ENCODE measurements at places on chromosomes 6 and 20.

GRCh38 chr6:106025655-106026054 is 60.5 kb upstream of the PRDM1 start:
- no peak for DNase-seq

DNA sequence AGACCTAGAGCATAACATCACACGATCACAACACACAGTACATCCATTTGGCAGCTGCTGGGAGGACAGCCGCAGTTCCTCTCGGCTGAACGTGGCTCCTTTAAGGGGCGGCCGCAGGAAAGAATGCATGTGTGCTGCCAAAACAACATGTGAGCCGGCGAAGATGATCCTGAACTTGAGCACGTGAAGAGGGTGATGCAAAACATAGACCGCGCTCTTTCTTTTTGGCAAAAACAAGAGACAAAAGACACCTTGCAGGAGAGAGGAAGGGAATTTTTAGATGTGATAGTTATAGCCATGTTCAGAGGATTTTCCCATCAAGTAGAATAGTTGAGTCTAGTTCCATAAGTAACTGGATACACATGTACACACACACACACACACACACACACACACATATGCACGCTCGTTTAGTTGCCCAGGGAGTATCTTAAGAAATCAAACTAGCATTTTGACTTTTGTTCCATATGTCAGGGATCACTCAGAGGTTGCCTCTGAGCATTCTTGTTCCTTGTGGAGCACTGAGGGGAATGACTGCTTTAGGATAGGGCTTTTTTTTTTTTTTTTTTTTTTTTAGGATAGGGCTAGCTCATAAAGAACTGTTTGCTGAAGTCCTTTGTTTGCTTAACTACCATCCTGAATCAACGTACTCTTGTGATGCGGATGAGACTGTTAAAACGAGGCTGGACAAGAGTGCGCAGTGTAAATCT is 21.7 kb upstream of the RANBP9 start:
- DNase-seq: no peak

DNA sequence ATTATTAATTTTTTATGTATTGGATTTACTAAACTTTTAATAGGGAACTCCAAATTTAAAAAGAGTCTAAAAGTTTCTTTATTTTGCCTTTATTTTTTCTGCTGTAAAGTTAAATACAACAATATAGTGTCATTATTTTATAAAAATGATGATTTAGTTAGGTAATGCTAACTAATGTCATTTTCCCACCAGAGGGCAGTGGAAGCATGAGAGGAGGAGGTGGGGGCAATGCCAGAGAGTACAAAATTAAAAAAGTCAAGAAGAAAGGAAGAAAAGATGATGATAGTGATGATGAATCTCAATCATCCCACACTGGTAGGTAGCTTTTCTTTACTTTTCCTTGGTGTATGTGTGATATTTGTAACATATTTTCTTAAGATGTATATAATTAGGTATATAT is 20.2 kb upstream of the FHL5 start:
- DNase-seq: peak; percentile 20

GRCh38 chr20:24378661-24379483 is 90.6 kb upstream of the SYNDIG1 start:
- no peak for DNase-seq

DNA sequence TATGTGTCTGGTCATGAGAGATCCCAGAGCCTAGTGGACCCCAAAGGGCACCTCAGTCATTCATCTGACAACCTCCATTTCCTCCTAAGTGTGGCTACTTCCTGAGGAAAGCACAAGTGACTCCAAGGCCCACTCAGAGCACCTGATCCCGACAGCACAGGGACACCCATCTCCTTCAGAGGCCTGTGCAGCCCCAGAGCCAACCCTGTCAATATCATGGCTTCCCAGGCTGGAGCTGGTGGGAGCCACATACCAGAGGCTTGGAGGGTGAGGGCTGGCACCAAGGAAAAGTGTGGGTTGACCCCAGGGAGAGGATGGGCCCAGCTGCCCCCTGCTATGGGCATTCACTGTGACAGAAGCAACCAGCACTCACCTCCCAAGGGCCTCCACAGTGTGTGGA is 117.3 kb downstream of the PSMB1 start:
- no peak for DNase-seq

DNA sequence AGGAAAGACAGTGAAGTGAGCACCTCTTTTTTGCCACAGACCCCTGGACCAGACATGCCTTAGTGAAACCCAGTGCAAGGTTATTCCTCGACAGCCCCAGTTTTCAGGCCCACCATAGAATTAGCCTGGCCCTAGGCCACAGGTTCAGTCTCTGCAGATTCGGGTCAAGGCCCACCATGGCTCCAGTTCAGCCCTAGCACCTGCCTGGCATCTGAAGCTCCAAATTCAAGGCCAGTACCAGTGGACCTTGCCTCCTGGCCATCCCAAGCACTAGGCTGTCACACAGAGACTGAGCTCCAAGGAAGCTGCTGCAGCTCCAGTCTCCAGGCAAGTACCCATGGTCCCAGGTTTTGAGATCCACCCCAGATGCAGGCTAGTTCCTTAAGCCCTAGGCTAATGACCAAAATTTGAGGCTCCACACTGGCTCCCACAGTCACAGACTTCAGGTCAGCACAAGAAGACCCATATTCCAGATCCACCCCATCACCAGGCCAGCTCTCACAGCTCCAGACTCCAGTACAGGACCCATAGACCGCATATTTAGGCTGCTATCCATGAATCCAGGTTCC is 877.5 kb upstream of the ADGRB3 start:
- no peak for DNase-seq

- no peak for DNase-seq
These were observed 163.2 kb upstream of the OLIG3 start for GRCh38 chr6:137657351-137657911.

- DNase-seq: peak; percentile 59
These were observed 92.7 kb upstream of the CD93 start for GRCh38 chr20:23178806-23179205.

GRCh38 chr6:128005009-128005408 is 104.2 kb upstream of the THEMIS start:
- DNase-seq: no peak

GRCh38 chr20:3815703-3816315 is 4.5 kb upstream of the AP5S1 start:
- DNase-seq: no peak

- DNase-seq: no peak
These were observed 5.0 kb upstream of the BHLHE23 start for GRCh38 chr20:63011798-63012197.

DNA sequence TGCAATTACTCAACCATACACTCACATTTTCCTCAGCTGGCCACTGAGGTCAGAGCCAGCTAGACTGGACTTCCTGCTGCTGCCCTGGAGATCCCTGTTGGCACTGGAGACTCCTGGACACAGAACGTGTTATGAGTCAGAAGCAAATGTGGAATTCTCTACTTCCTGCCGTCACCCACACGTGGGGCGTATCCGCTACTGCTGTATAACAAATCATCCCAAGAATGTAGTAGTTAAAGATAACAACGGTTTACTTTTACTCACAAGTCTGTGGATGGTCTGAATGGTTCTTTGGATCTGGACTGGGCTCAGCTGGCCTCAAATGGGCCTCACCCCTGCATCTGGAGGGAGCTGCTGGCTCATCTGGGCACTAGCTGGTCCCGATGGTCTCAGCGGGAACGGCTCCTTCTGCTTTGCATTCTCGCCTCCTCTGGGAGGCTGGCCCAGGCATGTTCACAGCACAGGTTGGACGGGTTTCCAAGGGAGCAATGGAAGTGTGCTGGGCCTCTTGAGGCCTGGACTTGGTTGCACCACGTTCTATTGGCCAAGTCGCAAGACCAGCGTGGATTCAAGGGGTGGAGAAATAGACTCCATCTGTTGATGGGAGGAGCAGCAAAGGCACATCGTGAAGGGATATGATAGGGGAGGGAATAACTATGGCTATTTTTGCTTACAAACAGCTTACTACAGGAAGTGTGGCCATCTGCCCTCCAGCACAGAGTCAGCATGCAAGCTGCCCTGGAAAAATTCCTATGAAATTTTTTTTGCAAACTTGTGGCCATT is 118.5 kb downstream of the SNX5 start:
- no peak for DNase-seq

GRCh38 chr6:73062837-73063236 is 162.5 kb downstream of the KHDC1L start:
- DNase-seq: no peak

- DNase-seq: no peak
These were observed 727.6 kb downstream of the PTPRT start for GRCh38 chr20:42461965-42462593.

DNA sequence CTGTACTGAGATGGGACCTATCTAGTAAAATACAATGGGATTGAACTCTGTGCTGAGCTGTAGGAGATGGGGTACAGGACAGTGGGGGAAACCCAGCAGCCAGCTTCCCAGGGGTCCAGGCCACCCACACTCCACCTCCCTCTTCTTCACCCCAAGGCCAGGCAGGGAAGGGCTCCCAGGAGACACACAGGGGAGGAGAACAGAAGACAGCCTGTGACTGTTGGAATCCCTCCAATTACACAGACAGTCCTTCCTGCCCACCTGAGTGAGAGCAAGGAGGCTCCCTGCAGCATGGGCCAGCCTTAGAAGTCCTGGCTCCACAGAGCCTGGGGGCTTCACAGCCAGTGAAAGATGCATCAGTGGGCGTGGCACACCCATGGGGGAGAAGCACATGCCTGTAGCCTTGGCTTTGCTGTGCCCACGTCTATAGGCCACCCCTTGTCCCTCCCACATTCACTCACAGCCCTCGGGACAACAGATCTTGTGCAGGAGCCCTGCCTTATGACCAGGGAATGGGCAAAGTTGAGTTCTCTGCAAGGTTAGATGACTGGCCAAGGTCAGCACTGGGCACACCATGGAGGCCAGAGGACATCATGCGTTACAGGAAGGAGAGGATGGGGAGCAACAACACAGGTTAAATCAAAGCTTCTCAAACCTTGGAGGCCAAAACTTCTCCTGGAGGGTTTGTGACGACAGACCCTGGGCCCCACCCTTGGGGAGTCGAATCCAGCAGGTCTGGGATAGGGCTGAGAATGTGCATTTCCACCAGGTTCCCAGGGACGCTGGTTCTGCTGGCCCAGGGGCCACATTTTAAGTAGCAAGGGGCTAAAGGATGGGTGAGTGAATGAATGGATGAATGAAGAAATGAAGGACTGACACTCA is 12.3 kb upstream of the CST7 start:
- no peak for DNase-seq
